Fibroblast of the aortic adventitia (primary cell): ENCODE measurements at places on chromosomes 2 and 18.

- DNase-seq: no peak
These were observed 11.0 kb upstream of the CHAC2 start for GRCh38 chr2:53756644-53757043.

DNA sequence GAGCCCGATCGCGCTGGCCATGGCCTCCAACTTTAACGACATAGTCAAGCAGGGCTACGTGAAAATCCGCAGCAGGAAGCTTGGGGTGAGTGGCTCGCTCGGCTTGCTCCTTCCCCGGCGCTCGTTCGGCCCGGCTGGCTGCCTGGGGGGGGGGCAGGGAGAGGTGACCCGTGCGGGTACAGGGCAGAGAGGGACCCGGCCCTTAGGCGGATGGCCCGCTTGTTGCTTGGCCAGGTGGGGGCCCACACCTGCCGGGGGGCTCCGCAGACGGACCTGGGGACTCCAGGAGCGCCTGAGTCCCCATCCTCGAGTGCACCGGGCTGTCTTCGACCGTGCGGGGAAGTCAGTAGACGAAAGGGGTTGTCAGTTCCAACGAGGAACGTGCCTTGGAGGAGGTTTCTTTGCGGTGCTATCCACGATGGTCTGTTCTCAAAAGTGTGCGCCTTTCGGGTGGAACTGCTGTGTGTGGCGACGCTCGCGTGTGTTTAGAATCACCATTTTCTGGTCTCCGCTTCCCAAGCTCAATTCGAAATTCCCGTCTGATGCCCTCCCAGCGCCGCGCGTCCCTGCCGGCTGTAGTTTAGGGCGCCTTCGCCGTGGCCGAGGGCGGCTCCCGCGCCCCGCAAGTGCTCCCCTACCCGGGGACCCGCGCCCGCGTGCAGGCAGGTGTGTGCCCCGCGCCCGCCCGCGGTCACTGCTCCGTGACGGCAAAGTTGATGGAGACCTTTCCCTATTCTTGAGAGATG is 711 bp downstream of the DOK6 start:
- peak; percentile 26 for DNase-seq

DNA sequence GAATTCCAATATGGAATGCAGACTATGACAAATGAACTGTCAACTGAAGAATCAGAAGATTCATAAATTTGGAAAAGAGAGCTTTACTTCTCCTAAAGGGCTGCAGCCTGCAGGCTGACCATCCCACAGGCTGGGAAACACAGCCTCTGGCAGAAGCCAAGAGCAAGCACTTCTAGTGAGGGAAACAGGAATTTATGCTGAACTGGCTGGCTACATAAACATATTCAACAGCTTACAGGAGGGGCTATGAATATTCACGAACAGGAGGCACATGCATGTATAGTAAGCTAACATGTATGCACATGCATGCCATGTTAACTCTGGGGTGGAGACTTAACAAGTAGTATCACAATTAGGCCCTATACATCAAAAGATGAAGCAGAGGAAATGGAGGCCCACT is 17.6 kb downstream of the HIBCH start:
- DNase-seq: no peak

DNA sequence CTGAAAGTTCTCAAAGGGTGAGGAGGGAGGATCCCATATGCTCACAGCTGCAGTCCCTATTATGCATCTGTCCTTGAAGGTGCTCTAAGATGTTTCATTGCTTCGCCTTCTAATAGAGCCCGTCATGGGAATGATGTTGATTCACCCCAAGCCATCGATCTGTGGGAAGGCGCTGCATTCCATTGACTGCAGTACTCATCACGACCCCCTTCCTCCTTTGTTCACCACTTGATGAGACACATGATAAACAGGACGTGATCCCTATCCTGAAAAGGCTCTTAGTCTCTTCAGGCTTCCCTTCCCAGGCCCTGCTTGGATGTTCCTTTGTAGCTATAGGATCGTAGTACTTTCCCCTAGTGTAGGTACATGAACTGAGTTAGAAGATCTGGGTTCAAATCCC is 181.8 kb downstream of the AGPS start:
- DNase-seq: no peak

DNA sequence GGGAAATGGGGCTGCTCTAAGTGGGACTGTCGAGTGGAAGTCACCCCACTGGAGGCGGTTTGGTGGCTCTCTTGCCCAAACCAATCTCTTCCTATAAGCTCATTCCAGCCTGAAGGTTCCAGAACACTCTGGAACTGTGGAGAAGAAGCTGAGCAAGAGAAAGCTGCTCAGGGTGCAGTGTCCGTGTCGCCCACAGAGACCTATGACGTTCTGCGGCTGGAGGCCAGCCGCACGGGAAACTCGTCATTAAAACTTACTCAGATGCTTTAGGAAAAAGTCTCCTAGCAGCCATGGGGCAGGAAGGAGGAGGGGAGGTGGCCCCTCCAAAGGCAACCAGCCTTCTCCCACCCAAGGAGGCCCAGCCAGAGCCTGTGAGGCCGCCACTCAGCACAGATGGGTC is 41.7 kb downstream of the ADCY3 start:
- no peak for DNase-seq

DNA sequence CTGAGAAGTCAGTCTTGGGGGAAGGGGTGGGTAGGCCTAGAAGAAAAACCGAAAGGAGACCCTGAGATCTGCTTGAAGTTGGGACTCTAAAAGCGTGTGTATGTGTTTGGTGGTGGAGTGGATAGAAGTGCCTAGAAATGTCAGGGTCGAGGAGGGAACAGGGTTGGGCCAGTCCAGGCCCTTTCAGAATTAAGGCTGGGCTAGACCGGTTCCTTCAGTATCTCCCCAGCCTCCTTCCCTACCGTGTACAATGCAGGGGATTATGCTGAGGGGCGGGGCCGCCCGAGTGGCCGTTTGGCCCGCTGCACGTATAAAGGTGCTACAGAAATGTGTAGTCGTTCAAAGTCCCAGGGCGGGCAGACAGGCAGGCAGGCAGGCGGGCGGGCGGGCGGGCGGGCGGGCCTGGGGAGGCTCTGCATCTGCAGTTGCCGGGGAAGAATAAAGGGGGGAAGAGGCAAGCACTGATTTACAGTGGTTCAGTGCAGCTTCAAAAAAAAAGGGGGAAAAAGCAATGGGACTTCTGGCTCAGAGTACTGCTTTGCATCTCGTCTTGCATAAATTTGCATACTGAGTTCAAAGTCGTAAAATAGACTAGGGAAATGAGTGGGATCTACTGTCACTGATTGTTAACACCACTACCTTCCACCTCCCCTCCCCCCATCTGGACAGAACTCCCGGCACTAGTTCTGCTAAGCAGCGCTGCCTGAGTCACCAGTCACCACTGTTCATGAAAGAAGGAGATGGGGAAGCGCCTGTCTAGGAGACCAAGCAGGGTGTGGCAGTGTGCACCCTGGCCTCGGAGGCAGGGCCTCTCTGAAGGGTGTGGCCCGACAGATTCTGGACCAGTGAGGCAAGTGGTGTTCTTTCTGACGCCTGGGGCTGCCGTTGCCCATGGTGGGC is 3.6 kb downstream of the IGFBP2 start:
- DNase-seq: no peak

- peak; percentile 65 for DNase-seq
These were observed 16.5 kb upstream of the ALPK2 start for GRCh38 chr18:58645398-58645797.

GRCh38 chr2:36633470-36634092 is 35.6 kb upstream of the FEZ2 start:
- no peak for DNase-seq

GRCh38 chr2:172083628-172084394 is 1.5 kb upstream of the DLX1 start:
- no peak for DNase-seq

GRCh38 chr2:222353993-222354392 is 55.2 kb upstream of the PAX3 start:
- DNase-seq: no peak

- DNase-seq: no peak
These were observed 27.4 kb upstream of the IL1RL1 start for GRCh38 chr2:102283996-102284395.

DNA sequence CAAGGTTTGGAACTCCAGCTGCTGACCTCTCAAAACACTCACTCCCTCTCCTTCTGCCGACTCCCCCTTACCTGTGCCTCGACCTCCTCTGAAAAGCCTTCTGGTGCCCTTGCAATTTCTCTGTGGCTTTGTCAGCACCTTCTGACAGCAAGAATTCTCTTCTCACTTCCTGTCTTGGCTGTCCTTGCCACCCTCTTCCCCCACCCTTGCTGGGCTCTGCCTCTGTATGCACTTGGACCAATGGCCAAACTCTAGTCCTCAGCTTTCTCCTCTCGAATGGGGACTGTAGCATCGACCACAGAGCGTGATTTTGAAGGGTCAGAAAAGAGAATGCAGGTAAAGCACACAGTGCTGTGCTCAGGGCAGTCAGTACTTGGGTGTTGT is 99.0 kb downstream of the HS1BP3 start:
- DNase-seq: no peak

DNA sequence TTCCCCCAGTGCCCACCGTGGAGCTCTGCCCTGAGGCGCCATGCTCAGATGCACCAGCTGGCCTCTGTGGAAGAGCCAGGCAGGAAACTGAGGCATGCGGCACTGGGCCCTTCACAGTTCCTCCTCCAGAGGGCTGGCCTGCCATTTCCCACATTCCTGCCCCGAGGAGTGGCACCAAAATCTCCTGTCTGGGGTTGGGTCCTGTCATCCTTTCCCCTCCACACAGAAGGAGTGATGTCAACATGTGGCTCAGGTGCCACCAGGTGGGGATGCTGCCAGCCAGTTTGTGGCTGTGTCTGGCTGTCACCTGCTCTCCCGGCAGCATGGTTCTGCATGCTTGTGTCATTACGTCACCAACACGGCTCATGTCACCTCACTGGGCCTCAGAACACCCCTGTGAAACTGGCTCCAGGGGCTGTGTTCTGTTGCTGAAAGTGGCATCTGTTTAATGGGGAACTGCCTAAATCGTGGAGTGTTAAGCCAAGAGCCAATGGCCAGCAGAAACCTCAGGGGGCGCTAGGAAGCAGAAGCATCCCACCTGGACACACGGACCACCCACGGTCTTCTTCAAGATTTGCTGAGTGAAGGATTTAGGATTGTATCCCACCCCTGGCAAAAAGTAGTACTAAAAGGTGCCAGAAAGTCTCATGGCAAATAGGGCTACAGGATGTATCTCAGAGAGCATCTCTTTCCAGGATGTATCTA is 51.3 kb downstream of the ZAP70 start:
- DNase-seq: no peak

- DNase-seq: no peak
These were observed 127.9 kb downstream of the UXS1 start for GRCh38 chr2:106065983-106066820.

DNA sequence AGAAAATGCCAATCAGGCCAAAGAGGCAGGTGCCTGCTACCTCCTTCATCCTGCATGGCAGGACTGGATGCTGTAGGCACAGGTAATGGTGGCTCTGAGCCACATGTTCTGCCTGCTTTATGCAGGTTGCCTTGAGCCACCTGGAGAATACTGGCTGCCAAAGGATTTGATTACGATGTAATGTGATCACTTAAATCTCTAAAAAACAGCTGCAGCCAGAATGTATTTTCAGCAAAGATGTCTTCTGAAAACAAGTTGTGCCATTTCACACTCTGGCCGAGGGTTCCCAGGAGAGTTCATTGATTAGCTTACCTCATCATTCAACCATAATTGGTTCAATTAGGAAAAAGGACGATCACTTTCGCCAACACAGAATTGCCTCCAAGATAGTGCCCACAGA is 17.9 kb upstream of the MSGN1 start:
- no peak for DNase-seq

GRCh38 chr2:4098137-4098536 is 394.8 kb downstream of the DCDC2C start:
- no peak for DNase-seq
